Astrocyte (in vitro differentiated cells and primary cell): ENCODE measurements at places on chromosomes 16 and 17.

- no peak for DNase-seq
These were observed 4.5 kb downstream of the PRKAR1A start for GRCh38 chr17:68516732-68517131.

DNA sequence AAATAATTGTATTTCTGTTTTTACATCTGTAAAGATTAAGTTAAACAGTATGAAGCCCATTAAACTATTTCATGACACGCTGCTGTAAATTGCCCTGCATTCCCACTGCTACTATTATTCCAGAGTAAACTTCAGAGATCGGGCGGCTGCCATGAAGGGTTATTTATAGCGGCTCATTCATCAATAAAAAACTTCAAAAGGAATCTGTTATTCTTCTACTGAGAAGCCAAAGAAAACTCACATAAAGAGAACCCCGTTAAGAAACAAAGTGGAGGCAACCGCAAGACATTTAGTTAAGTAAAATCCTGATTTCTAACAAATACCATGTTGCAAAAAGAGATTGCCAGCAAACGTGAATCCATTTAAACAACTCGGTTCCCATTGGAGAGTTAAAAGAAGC is 16.4 kb downstream of the FOXL1 start:
- peak; percentile 75 for DNase-seq

DNA sequence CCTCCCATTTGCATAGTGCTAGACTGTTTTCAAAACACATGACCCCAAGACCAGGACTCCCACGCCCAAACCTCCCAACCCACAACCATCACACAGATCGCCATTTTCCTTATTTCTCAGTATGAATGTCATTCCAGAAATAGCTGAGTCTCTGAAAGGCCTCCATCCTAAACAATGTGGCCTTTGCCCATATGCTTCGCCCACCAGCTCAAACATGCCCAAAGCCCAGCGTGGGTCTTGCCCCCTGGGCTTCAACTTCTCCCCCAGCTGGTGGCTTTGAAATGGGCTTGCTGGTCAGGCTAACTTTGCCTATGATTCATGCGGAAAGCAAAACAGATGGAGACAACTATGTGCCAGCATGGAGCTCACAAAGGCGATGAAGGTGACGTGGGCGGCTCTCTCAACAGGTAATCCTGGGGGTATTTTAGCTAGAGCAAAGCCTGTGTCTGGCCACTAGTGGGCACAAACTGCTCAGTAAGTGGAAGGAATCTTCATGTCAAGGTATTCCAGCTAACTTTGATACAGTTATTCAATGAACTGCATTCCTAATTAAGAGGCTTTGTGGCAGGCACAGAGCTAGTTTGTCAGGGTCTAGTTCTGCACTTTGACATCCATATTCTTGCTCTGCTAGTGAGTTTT is 17.1 kb downstream of the PMP22 start:
- DNase-seq, result peak; percentile 4

GRCh38 chr16:9484426-9484825 is 393.0 kb downstream of the HAPSTR1 start:
- DNase-seq, result no peak

- no peak for DNase-seq
These were observed 11.1 kb downstream of the MGAT5B start for GRCh38 chr17:76879254-76879653.

DNA sequence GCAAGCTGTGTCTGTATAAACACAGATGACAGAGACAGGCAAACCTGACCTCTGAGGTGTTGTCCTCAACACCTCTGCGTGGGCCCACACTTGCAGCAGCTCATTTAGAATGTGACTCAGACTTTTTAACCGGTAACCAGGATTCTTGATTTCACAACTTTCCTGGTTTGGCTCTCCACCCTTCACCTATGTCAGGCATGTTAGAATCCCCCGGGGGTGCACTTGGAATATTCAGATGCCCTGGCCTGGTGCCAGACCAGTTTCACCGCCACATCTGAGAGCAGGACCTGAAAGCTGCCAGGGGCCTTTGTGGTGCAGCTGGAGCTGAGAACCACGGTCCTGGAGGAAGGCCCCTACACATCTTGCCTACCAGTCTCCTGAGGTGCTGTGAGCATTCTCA is 4.8 kb downstream of the DHODH start:
- DNase-seq, result peak; percentile 42
